ENCODE measurements at places on chromosomes 5 and 9. TPM values are rescaled to one million over a fixed set of nuclear protein-coding genes. Genes with fewer than 3 reads are reported as not detected.

Gene FOXI1
- total RNA-seq = not detected

- no peak for DNase-seq
These were observed 269.7 kb downstream of the MLLT3 start for GRCh38 chr9:20352591-20352990.

- DNase-seq = no peak
These were observed 9.7 kb downstream of the NR2F1-AS1 start for GRCh38 chr5:93571114-93571949.

DNA sequence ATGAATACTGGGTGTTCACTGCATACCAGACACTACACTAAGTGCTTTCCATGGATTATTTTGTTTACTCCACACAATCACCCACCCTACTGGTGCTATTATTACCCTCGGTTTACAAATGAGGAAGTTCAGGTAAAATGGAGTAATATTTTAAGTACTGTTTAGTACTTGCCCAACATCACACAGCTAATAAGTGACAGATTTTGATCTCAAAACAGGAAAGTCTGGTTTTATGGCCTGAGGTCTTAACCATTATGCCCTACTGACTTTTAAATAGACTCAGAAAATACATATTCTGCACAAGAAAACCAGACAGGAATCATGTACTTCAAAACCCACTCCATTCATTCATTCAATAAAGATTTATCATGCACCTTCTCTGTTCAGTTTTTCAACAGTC, 431.0 kb upstream of the TLE4 start:
- DNase-seq = no peak

GRCh38 chr5:107127878-107128277, 542.9 kb downstream of the EFNA5 start:
- DNase-seq = no peak

DNA sequence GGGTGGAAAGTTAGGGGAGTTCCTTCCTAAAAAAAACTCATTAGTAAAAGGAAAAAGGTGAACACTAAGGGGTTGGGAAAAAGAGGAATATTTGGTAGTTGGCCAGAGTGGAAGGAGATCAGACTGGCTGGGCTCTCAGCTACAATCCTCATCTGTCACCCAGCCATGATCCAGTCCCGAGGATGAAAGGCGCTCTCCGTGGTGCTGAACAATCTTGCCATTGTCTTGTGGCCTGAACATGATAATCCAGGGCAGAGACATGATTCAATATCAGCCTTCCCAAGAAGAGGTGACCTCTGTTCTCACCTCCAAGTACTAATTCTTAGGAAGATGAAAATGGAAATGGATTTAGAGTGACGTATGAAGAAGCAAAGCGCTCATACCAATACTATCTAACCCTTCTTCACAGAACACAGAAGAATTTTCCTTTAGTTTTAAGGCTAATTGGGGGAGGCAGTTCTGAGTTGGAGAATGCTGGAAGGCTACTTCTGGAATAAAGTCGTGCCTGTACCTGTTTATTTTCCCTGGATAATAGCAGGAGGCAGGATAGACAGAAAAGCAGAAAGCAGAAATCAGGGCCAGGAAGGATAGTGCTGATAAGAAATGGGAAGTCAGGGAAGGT, 36.6 kb upstream of the MYORG start:
- peak; percentile 66 for DNase-seq

DNA sequence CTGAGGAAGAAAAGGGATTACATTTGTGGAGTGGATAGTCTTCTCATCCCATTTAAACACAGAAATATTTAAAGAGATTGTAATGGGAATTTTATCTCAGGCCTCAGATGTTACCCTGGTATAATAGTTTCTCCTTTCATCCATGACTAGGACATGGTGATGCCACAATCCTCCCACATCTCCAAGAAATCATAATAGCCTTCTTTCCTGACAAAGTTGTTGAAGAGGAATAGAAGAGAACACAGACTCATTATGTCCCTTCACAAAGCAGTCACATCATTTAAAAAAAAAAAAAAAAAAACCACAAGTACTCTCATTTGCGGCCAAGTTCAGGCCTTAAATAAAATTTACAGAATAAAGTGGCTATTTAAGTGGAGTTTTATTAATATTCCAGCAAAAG, 359.6 kb downstream of the DEPDC1B start:
- no peak for DNase-seq

Gene ZDHHC11
- total RNA-seq = 10.2 TPM

Gene CNTNAP3B
- not detected for total RNA-seq

GRCh38 chr9:35826071-35826701, 2.3 kb downstream of the FAM221B start:
- no peak for DNase-seq

DNA sequence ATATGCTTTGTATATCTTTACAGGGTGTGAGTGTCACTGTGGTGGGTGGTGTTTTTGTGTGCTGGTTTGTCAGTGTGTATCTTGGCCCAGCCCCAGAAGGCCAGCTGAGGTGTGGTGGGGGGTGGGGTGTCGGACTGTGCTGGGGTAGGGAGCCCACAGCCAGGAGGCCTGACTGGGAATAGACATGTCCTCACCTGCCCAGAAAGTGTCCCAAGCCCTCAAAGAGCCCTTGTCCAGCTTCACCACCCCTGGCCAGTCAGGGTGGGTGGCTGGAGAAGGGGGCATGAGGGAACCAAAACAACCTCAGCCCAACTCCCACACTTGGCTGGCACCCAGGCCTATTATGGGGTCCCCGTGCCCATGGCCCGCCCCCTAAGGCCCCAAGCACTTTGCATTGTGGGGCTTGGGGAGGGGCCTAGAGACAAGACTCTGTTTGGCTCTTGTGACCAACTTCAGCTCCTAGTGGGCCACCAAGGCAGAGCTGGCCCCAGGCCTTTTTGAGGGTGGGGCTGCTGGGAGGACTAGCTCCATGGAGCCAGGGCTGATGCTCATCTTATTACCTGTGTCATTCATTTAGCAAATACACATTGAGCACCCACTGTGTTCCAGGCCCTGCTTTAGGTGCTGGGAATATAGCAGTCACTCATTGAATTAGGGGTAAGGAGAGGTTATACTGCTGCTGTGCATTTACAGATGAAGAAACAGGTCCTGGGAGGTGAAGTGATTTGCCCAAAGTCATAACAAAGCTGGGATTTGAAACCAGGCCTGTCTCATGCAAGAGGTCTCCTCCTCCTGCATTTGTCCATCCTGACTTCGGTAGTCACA, 56.2 kb upstream of the PSD2 start:
- DNase-seq = no peak

- DNase-seq = no peak
These were observed 1974.8 kb downstream of the EFNA5 start for GRCh38 chr5:105695941-105696340.
